Activated CD4-positive, alpha-beta T cell treated with anti-CD3 and anti-CD28 coated beads for 36 hours (primary cell): ENCODE measurements at places on chromosomes 12 and 14. TPM values are rescaled to one million over a fixed set of nuclear protein-coding genes. Genes with fewer than 3 reads are reported as not detected.

GRCh38 chr14:102171173-102172020, 31.7 kb downstream of the WDR20 start:
- H3K36me3 ChIP-seq, result peaks cover 9% of the 10 kb centered on the region
- H3K27ac ChIP-seq, result no peak overlapping the region
- H3K27me3 ChIP-seq, result no peaks in the 10 kb centered on the region

Gene CRACR2A
- 22.5 TPM for total RNA-seq

Gene ACSM4
- not detected for total RNA-seq

GRCh38 chr14:105099778-105100177, 34.5 kb upstream of the GPR132 start:
- peaks cover 9% of the 10 kb centered on the region for H3K27me3 ChIP-seq
- H3K36me3 ChIP-seq, result no peaks in the 10 kb centered on the region
- no peak overlapping the region for H3K27ac ChIP-seq

GRCh38 chr12:14803830-14804160, 325 bp downstream of the C12orf60 start:
- no peak for DNase-seq
- H3K27me3 ChIP-seq, result no peaks in the 10 kb centered on the region
- peaks cover 33% of the 10 kb centered on the region for H3K4me1 ChIP-seq
- no peak overlapping the region for H3K4me3 ChIP-seq
- no peak overlapping the region for H3K27ac ChIP-seq
- peaks cover 13% of the 10 kb centered on the region for H3K36me3 ChIP-seq

Gene SLC22A17
- 5.3 TPM for total RNA-seq

DNA sequence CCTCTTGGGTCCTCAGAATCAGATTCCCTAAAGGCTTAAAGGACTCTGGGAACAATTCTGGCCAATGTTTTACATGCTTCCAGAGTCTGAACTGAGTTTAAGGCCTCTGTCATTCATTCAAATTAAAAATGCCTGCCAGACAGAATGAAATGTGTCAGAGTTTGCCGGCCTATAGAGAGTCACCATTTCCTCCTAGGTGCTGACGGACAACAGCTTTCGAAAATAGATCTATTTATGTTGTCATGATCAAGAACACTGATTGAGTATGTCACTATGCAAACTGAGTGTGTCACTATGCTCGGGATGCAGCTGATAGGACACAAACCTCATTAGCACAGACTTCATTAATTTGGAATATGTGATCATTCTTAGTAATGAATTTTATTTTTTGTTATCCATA, 151.4 kb upstream of the TMCC3 start:
- H3K4me3 ChIP-seq, result no peak overlapping the region
- no peaks in the 10 kb centered on the region for H3K4me1 ChIP-seq
- no peak overlapping the region for H3K27ac ChIP-seq
- no peaks in the 10 kb centered on the region for H3K27me3 ChIP-seq
- DNase-seq, result no peak

DNA sequence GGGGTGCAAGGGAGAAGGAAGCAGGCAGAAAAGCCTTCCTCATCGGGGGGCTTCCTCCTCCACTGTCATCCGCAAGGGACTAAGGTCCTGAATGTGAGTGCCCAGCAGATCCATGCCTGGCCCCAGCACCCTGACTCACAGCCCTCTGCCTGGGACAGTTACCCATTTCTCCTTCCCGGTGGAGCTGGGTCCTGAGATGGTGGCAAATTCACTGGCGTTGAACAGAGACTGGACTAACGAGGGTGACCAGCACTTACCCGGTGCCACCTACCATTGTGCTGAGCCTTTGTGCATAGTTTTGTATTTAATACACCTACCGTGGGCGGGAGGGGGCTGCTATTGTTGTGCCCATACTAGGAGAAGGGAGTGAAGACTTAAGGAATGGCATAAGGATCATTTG, 30.9 kb upstream of the PLEKHG6 start:
- H3K36me3 ChIP-seq, result no peaks in the 10 kb centered on the region
- peaks cover 9% of the 10 kb centered on the region for H3K27me3 ChIP-seq
- DNase-seq, result no peak
- H3K4me3 ChIP-seq, result no peak overlapping the region
